ENCODE measurements at places on chromosomes 11 and 22.

DNA sequence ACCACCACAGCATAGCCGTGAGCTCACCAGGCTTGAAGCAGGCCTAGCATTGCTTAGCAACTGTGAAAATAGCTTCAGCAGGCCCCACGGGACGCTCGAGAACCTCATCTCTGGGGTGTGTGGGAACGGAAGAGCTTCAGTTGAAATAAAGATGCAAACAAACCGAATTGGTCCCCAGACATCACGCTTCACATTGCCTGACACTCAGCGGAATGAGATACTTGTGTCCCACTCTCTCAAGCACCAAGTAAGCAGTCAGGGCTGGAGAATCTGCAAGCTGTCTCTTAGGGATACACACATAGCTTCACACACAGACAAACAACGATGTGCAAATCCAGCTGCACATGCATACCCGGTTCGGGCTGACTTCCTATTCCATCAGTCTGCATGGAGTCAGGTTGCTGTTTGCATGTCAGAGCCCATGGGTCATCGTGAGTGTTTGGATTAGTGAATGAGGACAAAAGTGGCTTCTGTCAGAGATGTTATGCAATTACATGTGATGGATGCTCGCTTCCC lies 205.7 kb downstream of the SNX19 start:
- DNase-seq = no peak

GRCh38 chr11:5279471-5280090 lies 9.8 kb upstream of the HBE1 start:
- no peak for DNase-seq

- no peak for DNase-seq
Observed at GRCh38 chr11:12914400-12914912, 94.7 kb upstream of the RASSF10 start.

DNA sequence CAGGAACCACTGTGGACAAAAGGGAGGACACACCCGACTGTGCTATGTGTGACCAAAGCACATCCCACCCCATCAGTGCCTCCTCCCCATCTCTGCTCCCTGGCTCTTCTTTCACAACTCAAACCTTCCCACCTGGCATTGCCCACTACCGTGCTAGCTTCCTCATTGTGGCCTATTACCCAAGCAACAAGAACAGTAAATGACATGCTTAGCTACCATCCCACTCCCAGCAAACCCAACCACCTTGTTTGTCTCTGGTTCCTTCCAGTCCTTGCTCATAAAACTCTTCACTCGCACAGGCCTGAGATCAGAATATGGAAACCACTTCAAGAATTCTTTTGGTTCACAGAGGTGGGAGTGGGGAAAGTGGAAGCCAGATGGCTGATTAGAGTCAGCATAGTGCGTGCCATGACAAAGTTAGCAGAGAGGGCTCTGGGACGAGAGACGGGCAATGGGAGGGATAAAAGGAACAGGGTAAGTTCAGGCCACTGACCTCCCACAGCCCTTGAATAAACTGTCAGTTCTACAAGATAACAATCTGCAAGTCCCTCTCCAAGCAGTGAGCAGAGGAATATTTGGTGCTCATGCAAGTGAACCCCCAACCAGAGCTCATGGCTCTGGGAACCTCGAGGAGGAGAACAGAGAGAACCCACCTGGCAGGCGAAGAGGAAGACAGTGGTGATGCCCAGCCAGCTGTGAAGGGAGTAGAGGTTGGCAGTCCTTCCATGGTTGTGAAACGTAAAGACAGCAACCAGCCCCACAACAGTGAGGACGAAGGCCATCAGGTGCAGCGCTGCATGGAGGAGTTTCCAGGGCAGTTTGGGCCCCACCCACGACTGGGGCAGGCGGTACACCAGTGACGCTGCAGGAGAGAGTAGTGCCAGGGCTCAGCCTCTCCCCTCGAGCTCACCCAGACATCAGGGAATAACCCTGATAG lies 8.3 kb downstream of the CYB561A3 start:
- no peak for DNase-seq

DNA sequence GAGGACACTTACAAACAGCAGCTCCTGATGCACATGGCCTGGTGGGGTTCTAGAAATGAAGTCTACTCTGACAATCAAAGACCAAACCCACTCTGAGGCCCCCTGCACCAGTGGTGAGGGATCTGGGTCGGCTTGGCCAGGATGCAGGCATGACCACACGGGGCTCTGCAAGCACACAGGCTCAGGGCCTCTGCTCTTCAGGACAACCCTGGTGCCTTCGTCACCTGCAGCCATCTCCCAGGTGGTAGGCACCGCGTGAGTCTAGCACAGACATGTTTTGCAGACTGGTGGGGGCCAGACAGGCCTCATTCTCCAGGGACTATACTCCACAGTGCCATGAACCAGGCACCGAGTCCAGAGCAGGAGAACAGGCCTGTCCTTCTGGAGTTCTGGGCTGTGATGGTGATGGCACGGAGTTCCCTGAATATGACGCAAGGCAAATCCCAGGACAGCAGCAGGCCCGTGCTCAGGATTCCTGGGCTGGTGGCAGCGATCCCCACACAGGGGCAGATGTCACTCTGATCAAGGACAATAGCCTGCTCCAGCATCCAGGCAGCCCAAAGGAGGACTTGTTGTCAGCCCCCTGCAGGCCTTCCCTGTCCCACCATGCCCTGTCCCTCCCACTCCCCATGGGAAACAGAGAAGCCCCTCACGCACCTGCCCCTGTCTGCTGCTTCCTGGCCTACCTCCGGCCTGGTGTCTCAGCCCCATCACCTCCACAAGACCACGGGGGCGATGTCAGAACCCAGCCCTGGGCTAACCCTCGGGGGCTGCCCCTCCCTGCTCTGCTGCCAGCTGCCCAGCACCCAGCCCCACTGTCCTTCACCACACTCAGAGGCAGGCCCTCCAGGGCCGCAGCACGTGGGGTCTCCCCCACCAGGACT lies 36.1 kb downstream of the GNB1L start:
- DNase-seq = no peak

- DNase-seq = peak; percentile 64
Observed at GRCh38 chr11:61567286-61568061, 13.4 kb downstream of the SYT7 start.

GRCh38 chr11:133678191-133678590 lies 145.9 kb upstream of the OPCML start:
- no peak for DNase-seq

DNA sequence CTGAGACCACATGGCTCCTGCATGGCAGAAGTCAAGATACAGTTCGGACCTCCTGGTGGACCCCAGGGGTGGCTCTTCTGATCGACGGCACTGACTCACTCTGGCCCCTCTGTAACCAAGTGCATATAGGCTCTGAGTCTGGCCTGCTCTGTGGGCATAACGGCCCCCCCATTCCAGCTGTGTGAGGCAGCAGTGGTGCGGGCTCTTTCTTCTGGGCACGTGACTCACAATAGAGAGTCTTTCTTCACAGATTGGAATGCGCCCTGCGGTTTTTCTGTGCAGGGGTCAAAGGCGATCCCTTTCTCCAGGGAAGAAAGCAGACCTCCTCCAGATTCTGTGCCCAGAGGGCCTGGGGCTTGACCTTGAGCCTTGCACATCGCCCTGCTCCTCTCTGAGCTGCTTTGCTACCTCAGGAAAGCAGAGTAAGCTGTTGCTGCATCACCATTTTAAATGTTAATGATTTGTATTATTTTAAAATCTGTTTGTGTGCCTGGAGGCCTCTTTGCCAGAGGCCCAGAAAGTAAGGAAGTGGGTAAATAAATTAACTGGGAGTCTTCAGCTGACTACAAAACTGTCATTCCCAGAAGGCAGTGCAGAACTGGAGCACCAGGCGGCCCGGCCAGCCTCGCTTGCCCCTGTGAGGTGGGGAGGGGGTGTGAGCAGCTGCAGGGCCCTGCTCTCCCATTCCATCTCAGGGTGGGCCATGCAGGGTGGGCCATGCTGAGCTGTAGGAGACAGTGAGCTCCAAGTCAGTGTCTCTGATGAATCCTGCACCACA lies 199.0 kb downstream of the GRIK4 start:
- DNase-seq = no peak

DNA sequence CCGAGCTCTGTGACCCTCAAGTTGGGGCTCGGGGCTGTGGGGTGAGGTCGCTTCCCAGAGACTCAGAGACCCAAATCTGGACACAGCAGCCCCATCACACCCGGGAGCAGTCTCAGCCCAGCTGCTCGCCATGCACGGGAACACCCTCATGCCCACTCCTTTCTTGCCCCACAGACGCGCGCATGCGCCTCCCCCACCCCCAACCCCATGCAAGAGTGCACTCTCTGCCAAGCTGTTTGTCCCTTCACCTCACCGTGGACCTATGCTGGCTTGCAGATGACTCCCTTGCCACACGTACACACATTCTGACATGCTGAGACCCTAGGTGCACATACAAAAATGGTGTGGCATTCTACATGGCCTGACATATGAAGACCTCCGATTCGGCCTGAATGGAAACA lies 478 bp upstream of the CD248 start:
- no peak for DNase-seq

GRCh38 chr11:27861706-27862430 lies 161.6 kb upstream of the BDNF start:
- no peak for DNase-seq

- no peak for DNase-seq
Observed at GRCh38 chr22:39024519-39025308, 3.8 kb downstream of the APOBEC3D start.

DNA sequence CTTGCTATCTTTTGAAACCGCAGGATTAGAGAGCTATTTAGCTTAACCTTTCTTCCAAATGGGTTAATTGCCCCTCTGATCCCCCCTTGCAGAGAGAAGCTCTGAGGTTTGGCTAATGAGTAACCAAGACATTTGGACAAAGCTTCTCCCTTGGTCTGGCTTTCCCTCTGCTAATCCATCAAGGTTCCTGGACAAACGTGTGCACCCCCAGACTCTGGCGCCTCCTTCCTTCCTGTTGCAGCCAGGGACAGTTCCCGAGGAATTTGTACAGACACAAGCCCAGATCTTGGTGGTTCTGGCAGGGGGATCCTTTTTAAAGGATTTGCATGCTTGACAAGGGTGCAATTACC lies 1.6 kb downstream of the KIAA1671 start:
- DNase-seq = no peak

DNA sequence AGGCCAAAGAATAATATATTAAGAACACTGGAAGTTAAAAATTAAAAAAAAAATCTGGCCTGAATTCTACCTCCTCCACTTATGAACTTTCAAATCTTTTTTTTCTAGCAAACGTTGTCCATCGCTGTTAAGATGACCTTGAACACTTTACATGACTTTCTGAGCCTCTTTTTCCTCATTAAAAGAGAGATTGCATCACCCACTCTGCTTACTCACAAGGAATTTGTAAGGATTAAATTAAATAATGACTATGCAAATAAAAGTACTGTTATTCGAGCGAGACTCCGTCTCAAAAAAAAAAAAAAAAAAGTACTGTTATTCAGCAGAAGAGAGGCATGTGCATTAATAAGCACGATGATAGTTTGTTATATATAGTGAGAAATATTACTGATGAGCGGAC lies 285.1 kb upstream of the CCDC90B start:
- DNase-seq = no peak

- DNase-seq = no peak
Observed at GRCh38 chr11:24593332-24593731, 96.5 kb downstream of the LUZP2 start.

DNA sequence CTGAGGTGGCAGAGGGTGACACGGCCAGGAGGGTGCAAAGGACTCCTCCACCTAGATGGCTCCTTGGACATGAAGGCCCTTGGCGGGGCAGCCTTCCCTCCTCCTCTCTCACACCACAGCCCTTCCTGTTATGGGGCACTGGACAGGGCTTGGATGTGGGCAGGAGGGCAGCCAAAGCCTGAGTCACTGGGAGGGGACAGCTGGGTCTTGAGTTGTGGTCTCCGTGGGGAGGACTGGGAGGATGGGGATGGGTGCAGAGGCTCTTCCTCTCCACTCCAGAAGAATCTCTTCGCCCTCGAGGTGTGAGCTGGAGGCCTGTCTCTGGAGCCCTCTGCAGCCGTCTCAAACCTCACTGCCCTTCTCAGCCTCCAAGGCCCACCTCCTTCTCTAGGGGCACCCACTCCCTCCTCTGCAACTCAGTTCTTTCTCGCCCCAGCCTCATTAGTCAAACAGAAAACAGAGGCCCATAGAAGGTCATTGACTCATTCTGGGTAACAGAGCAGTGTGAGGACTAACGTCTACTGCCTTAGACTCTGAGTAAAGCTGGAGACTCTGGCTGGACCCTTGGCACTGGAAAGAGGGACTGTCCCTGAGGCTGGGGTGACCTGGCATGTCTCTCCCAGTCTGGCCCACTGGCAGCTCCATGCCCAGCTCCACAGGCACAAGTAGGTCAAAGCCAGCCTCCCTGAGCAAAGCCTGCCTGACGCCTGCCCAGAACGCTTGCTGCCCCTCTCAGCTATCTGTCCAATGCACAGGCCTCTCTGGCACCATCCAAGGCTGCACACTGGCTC lies 47.5 kb upstream of the CDON start:
- no peak for DNase-seq

DNA sequence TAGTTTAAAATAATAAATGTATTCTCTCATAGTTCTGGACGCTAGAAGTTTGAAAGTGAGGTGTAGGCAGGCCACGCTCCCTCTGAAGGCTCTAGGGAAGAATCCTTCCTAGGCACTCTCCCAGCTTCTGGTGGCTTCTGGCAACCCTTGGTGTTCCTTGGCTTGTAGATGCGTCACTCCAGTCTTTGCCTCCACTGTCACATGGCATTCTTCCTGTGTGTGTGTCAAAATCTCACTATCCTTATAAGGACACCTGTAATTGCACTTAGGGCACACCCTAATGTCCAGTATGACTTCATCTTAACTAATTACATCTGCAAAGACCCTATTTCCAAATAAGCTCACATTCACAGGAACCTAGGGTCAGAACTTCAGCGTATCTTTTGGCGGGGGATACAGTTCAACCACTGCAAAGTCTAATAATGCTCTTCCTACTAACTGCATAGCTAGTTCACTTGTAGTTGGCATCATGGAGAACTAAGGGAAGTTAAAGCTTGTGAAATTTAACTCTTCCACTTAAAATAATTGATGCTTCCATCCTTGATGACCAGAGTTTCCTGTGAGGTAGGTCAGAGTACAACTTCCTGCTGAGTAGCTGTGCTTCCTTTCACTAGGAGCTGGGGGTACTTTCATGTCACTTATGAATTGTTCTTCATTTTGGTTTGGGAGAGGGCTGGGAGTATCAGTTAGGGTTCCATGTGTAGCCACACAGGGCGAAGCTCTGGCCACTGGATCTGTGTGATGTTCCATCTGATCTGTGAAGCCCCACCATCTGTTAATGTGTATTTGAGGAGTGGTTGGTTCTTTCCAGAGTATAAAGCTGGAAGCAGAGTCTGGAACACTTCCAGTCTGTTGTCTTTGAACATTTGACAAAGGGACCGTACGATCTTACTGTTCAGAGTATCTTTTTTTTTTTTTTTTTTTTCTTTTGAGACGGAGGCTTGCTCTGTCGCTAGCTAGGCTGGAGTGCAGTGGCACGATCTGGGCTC lies 10.5 kb downstream of the YWHAH start:
- no peak for DNase-seq

GRCh38 chr11:79829891-79830290 lies 389.1 kb upstream of the TENM4 start:
- DNase-seq = no peak

GRCh38 chr11:121298774-121299173 lies 6.2 kb downstream of the SC5D start:
- DNase-seq = no peak
